Endothelial cell of umbilical vein (primary cell): ENCODE measurements at places on chromosomes 16 and 17. TPM values are rescaled to one million over a fixed set of nuclear protein-coding genes. Genes with fewer than 3 reads are reported as not detected.
A peak's percentile ranks its signal among the peaks of the same experiment; 100 is the strongest.

GRCh38 chr17:44763170-44763569 lies 4.4 kb downstream of the ADAM11 start:
- peaks cover 5% of the 10 kb centered on the region for H3K4me1 ChIP-seq
- no peak overlapping the region for H3K4me3 ChIP-seq
- no peak for DNase-seq
- H3K36me3 ChIP-seq = no peaks in the 10 kb centered on the region

GRCh38 chr17:14856176-14856575 lies 408.9 kb downstream of the PMP22 start:
- no peaks in the 10 kb centered on the region for H3K36me3 ChIP-seq
- H3K4me1 ChIP-seq = no peaks in the 10 kb centered on the region
- no peaks in the 10 kb centered on the region for H3K27me3 ChIP-seq

DNA sequence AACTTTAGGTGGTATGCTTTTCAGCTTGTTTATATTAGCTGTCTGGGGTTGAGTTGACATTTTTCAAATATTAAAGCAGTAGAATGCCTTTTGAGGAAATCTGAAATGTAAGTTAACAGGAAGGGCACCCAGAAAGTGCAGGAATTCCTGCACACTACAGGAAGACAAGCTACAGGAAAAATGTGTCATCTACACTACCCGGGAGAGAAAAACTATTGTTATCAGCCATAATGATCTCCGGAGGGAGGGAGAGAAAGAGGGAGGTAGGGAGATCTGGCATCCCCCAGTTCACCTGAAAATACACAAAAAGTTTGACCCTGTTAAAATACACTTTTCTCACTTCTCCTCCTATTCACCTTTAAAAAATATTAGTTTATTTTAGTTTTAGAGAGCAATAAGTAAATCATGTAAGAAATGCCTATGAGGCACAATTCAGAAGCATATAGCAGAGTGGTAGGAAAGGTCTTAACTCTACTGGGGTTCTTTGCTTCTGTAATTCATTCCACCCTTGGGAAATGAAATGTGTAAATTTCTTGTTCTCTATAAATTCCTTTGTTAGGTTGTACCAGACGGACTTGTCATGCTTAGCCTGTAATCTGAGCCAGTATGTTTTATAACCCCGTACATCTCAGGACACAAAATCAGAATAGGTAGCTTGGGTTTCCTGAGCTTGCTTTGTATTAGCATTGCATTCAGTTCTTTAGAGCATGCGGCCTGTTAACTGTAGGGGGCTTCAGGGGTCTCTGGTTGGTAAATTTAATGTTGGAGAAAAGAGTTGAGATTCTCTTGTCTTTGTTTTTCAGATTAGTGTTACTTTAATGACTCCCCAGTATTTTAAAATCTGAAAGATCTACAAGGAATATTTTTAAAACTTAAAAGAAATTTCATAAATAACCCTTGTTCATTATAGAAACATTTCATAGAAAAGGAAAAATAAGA lies 3.3 kb downstream of the MAP2K6 start:
- peak overlapping the region; percentile 72 for H3K27ac ChIP-seq
- H3K36me3 ChIP-seq = no peaks in the 10 kb centered on the region
- no peak overlapping the region for H3K4me3 ChIP-seq
- DNase-seq = peak; percentile 62
- H3K27me3 ChIP-seq = no peaks in the 10 kb centered on the region

GRCh38 chr16:3013491-3013951 lies 798 bp downstream of the CLDN9 start:
- peaks cover 2% of the 10 kb centered on the region for H3K4me1 ChIP-seq
- H3K4me3 ChIP-seq = no peak overlapping the region

DNA sequence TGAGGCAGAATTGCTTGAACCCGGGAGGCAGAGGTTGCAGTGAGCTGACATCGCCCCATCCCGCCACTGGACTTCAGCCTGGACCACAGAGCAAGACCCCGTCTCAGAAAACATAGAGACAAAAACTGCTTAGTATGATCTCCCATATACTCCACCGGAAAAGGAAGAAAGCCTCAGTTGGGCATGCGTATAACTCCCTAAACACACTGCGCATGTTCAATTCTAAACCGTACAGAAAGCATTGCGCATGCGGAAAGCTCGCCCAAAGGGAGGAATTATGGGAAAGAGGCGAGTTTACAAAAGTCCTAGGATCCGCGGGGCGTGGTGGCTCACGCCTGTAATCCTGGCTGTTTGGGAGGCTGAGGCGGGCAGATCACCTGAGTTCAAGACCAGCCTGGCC lies 312.7 kb upstream of the ERCC4 start:
- H3K27me3 ChIP-seq = no peaks in the 10 kb centered on the region
- no peak overlapping the region for H3K4me3 ChIP-seq
- no peaks in the 10 kb centered on the region for H3K4me1 ChIP-seq
- no peak for DNase-seq
- no peaks in the 10 kb centered on the region for H3K36me3 ChIP-seq

DNA sequence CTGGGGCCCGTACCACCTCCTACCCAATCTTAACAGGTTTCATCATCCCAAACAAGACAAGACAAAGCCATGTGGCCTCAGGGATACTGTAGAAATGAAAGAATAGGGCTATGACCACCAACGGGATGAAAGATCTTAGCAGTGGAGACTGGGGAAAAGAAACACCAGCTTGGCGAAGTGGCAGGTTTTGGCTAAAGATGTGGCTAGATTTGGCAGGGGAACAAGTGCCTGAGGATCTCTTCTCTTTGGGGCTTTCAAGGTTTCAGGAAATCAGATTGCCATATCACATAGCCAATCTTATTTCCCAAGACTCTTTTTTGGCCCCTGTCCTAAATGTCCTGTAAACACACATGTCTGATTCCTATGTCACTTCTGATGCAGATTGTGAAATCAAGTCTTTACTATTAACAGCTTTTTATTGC lies 6.9 kb downstream of the KRT24 start:
- peaks cover 8% of the 10 kb centered on the region for H3K27me3 ChIP-seq
- no peak overlapping the region for H3K27ac ChIP-seq
- no peak overlapping the region for H3K4me3 ChIP-seq
- H3K4me1 ChIP-seq = no peaks in the 10 kb centered on the region
- DNase-seq = no peak

GRCh38 chr16:70395345-70395901 lies 43.5 kb downstream of the ST3GAL2 start:
- H3K27ac ChIP-seq = no peak overlapping the region
- H3K4me1 ChIP-seq = no peaks in the 10 kb centered on the region
- peaks cover 6% of the 10 kb centered on the region for H3K36me3 ChIP-seq
- no peak overlapping the region for H3K4me3 ChIP-seq
- DNase-seq = peak; percentile 59

GRCh38 chr16:56849690-56850680 lies 15.0 kb upstream of the SLC12A3 start:
- H3K4me1 ChIP-seq = peaks cover 32% of the 10 kb centered on the region
- H3K27ac ChIP-seq = no peak overlapping the region
- DNase-seq = no peak
- H3K4me3 ChIP-seq = no peak overlapping the region
- H3K27me3 ChIP-seq = no peaks in the 10 kb centered on the region
- no peaks in the 10 kb centered on the region for H3K36me3 ChIP-seq

DNA sequence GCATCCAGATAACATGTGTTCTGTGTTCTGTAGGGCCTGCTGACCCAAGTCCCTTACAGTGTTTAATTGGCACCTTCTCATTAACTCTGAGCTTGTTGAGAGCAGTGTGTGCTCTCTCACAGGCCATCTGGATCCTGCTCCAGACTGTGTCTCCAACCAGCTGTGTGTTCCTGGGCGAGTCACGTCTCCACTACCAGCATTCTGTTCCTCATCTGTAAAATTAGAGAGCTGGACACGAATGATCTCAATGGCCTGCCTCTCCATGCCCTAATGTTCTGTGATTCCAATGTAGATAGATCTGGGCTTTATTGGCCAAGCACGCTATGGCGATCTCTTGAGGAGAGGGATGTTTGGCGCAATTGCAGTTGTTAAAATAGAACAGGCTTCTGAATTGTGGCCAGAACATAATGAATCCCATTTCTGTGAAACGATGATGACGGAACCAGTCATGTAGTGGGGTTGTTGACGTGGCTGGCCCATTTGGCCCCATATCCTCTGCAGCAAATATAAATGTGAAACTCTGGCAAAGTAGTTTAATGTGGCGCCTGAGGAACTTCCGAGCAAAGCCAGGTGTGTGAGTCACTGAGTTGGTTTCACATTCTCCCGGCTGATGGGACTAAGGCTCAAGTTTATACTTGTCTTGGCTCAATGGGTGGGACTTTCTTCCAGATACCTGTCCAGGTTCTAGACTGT lies 22.2 kb downstream of the TBX4 start:
- H3K36me3 ChIP-seq = no peaks in the 10 kb centered on the region
- no peak for DNase-seq
- H3K4me1 ChIP-seq = no peaks in the 10 kb centered on the region
- H3K27ac ChIP-seq = no peak overlapping the region
- peaks cover 3% of the 10 kb centered on the region for H3K27me3 ChIP-seq

- H3K36me3 ChIP-seq = peaks cover 3% of the 10 kb centered on the region
- peaks cover 30% of the 10 kb centered on the region for H3K4me1 ChIP-seq
- H3K27me3 ChIP-seq = no peaks in the 10 kb centered on the region
- no peak overlapping the region for H3K27ac ChIP-seq
Measured at GRCh38 chr17:19306160-19307111, 56.1 kb downstream of the B9D1 start.

DNA sequence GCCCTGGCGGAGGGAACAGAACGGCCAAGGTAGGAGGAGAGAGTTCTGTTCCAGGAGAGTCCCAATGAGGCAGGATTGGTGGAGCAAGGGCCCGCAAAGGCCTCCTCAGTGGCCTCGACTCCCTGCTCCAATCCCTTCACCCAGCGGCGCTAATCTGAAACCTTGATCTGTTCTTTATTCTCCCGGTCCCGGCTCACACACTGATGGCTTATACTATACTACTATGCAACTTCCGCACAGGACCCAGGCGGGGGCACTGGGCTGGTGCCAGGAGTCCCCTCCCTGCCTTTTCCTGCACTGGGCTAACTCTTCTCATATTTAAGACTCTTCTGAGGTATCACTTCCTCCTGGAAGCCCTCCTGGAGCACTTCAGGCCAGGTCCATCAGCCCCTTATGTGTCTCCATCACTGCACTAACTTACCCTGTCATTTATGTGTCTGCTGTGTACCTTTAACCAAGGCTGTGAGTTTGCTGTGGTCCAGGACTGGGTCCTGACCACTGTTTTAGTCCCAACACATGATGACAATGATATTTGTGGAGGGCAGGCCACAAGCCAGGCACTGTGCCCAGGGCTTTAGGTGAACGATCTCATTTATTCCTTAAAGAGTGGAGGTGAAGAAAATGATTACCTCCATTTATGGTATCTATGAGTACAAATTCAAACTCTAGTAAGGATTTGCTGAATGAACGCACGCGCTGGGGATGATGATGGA lies 6.8 kb downstream of the CCDC102A start:
- no peaks in the 10 kb centered on the region for H3K36me3 ChIP-seq
- peak overlapping the region; percentile 6 for H3K27ac ChIP-seq
- no peaks in the 10 kb centered on the region for H3K27me3 ChIP-seq
- DNase-seq = no peak
- peaks cover 29% of the 10 kb centered on the region for H3K4me1 ChIP-seq
- H3K4me3 ChIP-seq = no peak overlapping the region

- H3K27me3 ChIP-seq = peaks cover 1% of the 10 kb centered on the region
- H3K4me1 ChIP-seq = no peaks in the 10 kb centered on the region
- peak; percentile 40 for DNase-seq
- H3K36me3 ChIP-seq = no peaks in the 10 kb centered on the region
- H3K4me3 ChIP-seq = no peak overlapping the region
Measured at GRCh38 chr17:43791589-43791988, 11.4 kb downstream of the CFAP97D1 start.

GRCh38 chr16:89917773-89918452 lies 749 bp upstream of the MC1R start:
- peaks cover 34% of the 10 kb centered on the region for H3K4me1 ChIP-seq
- peak; percentile 47 for DNase-seq
- H3K4me3 ChIP-seq = peak overlapping the region; percentile 9
- no peaks in the 10 kb centered on the region for H3K27me3 ChIP-seq
- H3K36me3 ChIP-seq = peaks cover under 1% of the 10 kb centered on the region

- no peaks in the 10 kb centered on the region for H3K27me3 ChIP-seq
- H3K36me3 ChIP-seq = peaks cover 7% of the 10 kb centered on the region
- H3K4me1 ChIP-seq = no peaks in the 10 kb centered on the region
- no peak overlapping the region for H3K27ac ChIP-seq
Measured at GRCh38 chr17:19334331-19334730, 28.2 kb downstream of the B9D1 start.

- no peaks in the 10 kb centered on the region for H3K36me3 ChIP-seq
- H3K27ac ChIP-seq = peak overlapping the region; percentile 62
- H3K4me3 ChIP-seq = no peak overlapping the region
- H3K4me1 ChIP-seq = peaks cover 67% of the 10 kb centered on the region
- H3K27me3 ChIP-seq = no peaks in the 10 kb centered on the region
Measured at GRCh38 chr17:18187821-18188761, 4.5 kb downstream of the ALKBH5 start.

GRCh38 chr17:58693208-58693607 lies 806 bp downstream of the RAD51C start:
- H3K27ac ChIP-seq = no peak overlapping the region
- H3K4me3 ChIP-seq = peak overlapping the region; percentile 69
- peaks cover 14% of the 10 kb centered on the region for H3K4me1 ChIP-seq
- H3K36me3 ChIP-seq = no peaks in the 10 kb centered on the region

DNA sequence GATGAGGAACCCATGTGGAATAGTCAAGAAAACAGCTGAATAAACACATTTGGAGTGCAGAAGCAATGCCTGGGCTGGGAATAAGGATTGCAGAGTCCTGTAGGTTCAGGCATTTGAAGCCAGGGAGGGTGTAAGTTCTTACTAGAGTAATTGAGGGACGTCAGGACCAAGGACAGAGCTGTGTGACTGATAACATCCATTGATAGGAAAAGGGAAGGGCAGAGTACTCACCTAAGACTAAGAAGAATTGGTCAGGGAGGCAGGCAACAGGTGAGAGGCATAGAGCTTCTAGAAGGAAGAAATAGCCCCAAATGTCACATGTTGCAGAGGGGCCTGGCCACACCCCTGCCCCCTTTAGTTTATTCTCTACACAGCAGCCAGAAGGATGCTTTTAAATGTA lies 79.8 kb upstream of the TMEM132E start:
- peak; percentile 31 for DNase-seq
- no peaks in the 10 kb centered on the region for H3K4me1 ChIP-seq
- no peaks in the 10 kb centered on the region for H3K36me3 ChIP-seq
- H3K27ac ChIP-seq = no peak overlapping the region

- peaks cover 27% of the 10 kb centered on the region for H3K36me3 ChIP-seq
- no peaks in the 10 kb centered on the region for H3K27me3 ChIP-seq
Measured at GRCh38 chr16:27341549-27341948, 27.8 kb downstream of the IL4R start.

ZNF205 gene
- total RNA-seq = 15.5 and 18.5 TPM in 2 replicates

FAM20A gene
- total RNA-seq = not detected in 2 replicates

ARHGAP23 gene
- total RNA-seq = 152 and 190 TPM in 2 replicates

CHRNE gene
- 0.76 and 0.84 TPM in 2 replicates for total RNA-seq
